Bronchial smooth muscle cell (primary cell): ENCODE measurements at places on chromosomes 1 and 21. TPM values are rescaled to one million over a fixed set of nuclear protein-coding genes. Genes with fewer than 3 reads are reported as not detected.

Gene CYP4Z1
- not detected in 2 replicates for total RNA-seq

Gene VASH2
- 1.1 and 3.7 TPM in 2 replicates for total RNA-seq

Gene BLACAT1
- not detected in 2 replicates for total RNA-seq

Gene HSD3B1
- total RNA-seq: 0.16 TPM in 1 of 2 replicates, not detected in the other

Gene CNIH3
- total RNA-seq: 25.0 and 28.2 TPM in 2 replicates

Gene TRIM33
- 12.9 and 16.2 TPM in 2 replicates for total RNA-seq

Gene ENAH
- 97.4 and 127 TPM in 2 replicates for total RNA-seq

Gene ZYG11A
- total RNA-seq: 0.60 and 0.63 TPM in 2 replicates

Gene UBXN10
- under 0.01 TPM in 1 of 2 replicates, not detected in the other for total RNA-seq
